ENCODE measurements at places on chromosomes 2 and 18.

GRCh38 chr2:36696533-36696932 lies at the start of gene VIT:
Gene VIT (plus strand): TSS chr2:36696707. CDS start chr2:36716371, 19,664 bp downstream.
- DNase-seq, result peak; percentile 69

DNA sequence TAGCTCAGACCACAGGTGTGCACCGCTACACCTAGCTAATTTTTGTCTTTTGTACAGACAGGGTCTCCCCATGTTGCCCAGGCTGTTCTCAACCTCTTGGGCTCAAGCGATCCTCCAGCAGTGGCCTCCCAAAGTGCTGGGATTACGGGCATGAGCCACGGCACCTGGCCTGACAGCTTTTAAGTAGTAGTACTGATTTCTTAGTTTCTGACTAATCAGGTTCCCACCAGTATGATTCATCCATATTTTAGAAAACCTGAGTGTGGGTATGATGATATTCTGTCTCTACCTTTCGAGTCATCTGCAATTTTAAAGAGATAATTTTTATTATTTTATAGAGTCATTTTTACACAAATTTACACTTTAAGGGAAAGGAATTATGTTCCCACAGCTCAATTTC lies 46.4 kb upstream of the GULP1 start:
- no peak for DNase-seq

DNA sequence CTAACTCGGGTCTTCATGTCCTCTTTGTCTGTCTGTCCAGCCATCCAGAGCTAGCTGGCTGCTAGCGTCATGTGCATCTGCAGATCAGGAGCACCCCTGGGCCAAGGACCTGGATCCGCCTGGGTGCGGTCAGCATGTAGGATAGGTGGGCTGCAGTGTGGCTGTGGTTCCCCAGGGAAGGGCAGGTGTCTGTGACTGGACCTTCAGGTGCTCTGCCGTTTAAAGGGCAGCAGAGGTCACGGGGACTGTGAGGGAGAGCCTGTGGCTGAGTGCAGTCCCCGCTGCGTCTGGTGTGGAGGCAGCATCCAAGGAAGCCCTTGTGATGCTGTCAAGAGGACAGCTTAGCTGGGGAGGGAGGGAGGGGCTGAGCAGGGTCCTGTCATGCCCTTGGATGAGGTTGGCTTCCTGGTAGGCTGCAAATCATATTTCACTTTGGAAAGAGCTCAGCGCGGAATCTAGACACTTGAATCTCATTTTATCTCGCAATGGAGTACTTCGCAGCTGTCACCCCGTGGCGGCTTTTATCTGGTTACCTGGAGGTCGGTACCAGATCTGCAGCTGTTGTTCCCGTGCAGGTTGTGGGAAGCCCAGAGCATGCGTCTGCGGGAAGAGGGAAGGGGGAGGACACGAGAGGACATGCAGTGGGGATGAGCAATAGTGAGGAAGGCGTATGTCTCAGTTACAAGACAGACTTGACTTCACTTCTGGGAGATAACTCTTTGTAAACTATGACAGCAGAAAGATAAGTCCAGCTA lies 5.9 kb upstream of the RALB start:
- DNase-seq, result no peak

GRCh38 chr2:218645126-218645525 lies 14.3 kb downstream of the ZNF142 start:
- DNase-seq, result peak; percentile 36

DNA sequence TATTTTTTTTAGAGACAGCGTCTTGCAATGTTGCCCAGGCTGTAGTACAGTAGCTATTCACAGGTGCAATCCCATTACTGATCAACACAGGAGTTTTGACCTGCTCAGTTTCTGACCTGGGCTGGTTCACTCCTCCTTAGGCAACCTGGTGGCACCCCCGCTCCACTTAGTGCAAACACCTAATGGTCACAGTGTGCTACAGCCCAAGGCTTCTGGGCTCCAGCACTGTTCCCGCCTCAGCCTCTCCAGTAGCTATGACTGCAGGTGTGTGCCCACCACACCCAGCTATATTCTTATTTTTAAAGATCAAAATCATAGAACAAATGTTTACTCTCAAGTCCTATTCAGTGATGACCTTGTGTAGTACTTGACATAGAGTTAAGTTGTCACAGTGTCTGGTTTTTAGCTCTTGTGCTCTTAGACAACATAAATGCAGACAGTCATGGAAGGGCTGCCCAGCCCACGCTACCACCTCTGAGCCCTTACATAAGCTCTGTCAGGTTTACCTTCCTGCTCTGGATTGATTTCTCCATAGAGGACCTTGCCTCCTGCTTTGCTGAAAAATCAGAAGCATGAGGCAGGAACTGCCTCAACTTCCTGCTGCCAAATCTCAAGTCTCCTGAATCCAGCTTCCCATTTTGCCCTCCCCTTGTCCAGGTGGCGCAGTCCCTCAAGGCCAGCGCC lies 82.2 kb upstream of the SLC1A4 start:
- no peak for DNase-seq

All from AG10803 (cell line).